ENCODE measurements at places on chromosomes 5 and 9.

- DNase-seq: no peak
Measured at GRCh38 chr5:72788866-72789505, 27.5 kb upstream of the TNPO1 start.

DNA sequence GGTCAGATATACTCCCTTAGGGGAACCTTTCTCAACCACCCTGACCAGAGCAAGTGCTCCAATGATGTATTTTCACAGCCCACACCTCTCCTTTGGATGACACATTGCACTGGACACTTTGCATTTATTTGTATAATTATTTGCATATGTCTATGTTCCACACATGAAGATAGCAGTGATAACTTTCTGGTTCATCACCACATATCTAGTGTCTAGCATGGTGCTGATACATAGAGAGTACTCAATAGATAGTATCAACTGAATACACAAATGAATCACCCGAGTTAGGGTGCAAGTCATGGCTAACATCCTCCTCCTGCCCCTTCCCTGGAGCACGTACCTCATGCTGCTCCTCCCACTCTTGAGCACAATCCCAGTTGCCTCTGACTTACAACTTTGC, 617.6 kb downstream of the EBF1 start:
- no peak for DNase-seq

DNA sequence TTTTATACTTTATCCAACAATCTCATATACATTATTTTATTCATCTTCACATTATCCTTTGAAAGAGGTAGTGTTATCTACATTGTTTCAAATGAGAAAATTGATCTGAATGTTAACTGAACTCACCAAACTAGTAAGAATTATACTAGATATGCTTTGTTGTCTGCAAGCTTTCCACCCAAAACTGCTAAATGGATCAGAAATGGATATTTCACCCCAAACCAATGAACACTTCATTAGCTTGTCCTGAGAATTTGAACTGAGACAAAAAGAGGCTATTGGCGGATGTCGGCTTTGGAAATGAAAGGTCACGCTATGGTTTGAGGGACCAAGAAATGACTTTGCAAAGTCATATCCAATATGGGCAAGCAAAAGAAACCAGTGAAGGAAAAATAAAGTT, 201.9 kb upstream of the TRPM3 start:
- no peak for DNase-seq

DNA sequence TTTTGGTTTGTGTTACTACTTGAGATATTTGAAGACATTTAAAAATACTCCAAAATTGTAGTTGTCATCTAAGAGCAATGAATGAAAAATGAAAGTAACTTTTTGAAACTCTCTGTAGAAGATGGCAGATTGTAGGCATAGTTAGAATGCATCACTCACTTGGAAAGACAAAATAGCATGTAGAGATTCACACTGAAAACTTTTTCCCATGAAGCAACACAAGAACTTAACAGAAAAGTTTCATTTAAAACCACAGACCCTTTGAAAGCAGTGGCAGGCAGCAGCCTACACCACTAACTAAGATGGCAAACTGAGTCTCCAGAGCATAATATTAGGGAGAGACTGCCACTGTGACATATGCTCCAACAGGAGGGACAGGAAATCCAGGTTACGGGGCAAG, 18.9 kb upstream of the FAM174A start:
- no peak for DNase-seq

GRCh38 chr5:56585999-56586691, 229.2 kb upstream of the MAP3K1 start:
- no peak for DNase-seq

DNA sequence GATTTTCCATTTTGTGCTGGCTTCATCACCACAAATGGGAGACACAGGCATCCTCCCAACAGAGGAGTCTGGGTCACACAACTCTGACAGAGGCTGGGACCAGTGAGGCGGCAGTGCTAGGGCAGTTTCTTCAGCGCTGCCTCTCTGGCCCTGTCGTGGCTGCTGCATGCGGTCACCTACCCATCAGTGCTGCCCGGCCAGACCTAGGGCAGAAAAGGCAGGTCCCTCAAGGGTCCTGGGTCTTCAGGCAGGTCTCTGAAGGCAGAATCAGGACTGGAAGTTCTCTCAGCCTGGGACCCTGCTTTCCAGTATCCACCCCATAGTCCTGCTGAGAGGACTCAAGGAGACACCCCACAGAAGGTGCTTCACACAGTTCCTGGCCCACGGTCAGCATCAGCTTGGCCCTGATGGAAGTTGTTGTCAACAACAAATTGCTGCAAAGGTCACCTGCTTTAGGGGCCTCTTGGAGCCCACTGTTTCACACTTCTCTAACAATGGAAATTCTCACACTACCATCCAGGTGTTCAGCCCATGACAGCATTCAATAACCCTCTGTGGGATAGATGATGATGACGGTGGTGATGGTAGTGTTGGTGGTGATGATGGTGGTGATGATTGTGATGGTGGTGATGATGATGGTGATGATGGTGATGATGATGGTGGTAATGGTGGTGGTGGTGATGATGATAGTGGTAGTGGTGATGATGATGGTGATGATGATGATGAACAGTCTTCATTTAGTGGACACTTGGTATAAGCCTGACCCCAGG, 146.4 kb upstream of the PPP1R26 start:
- no peak for DNase-seq

- DNase-seq: no peak
Measured at GRCh38 chr5:17679597-17680203, 45.4 kb downstream of the TAF11L14 start.

DNA sequence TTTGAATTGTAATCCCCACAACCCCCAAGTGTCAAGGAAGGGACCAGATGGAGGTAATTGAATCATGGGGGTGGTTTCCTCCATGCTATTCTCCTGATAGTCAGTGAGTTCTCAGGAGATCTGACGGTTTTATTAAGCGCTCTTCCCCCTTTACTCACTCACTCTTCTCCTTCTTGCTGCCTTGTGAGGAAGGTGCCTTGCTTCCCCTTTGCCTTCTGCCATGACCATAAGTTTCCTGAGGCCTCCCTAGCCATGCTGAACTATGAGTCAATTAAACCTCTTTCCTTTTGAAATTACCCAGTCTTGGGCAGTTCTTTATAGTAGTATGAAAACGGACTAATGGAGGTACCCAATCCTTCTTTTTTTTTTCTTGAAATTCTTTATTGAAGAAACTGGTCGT, 2.2 kb upstream of the CEP120 start:
- DNase-seq: no peak

GRCh38 chr5:9720361-9720760, 90.2 kb upstream of the TAS2R1 start:
- DNase-seq: no peak

GRCh38 chr9:35029852-35030251, 40.3 kb downstream of the DNAJB5 start:
- no peak for DNase-seq

DNA sequence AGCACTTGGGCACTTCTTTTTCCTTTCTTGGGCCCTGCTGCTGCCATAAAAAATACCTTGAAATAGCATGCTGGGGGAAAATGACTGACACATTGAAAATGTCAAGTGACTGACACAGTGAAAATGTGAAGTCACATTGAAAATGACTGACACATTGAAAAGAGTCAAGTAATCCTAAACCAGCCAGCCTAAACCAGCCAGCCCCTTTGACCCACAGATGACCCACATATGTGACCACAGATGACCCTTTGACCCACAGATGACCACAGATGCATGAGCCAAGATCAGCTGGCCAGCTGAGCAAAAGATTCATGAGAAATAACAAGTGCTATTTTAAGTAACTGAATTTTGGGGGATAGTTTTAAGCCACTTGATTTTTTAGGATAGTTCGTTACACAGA, 97.8 kb upstream of the SLC28A3 start:
- no peak for DNase-seq

Data from GM12891 (cell line).